GM23338 (cell line): ENCODE measurements at places on chromosomes 3 and 15. TPM values are rescaled to one million over a fixed set of nuclear protein-coding genes. Genes with fewer than 3 reads are reported as not detected.
A peak's percentile ranks its signal among the peaks of the same experiment; 100 is the strongest.

DNA sequence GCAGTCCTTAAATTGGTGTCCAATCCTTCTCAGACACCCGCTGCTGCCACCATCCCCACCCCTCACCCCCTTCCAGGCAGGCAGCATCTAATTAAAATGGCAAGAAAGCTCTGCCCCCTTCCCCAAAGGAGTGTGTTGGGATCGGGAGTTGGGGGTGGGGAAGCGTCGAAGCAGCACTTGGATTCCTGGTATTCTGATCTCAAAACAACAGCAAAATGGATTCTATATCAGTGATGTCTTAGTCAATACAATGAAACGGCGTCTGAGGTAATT lies 1.4 kb downstream of the TNIK start:
- peak; percentile 76 for DNase-seq
- H3K27ac ChIP-seq: peak overlapping the region; percentile 88
- H3K4me1 ChIP-seq: peaks cover 52% of the 10 kb centered on the region
- peak overlapping the region; percentile 82 for H3K4me3 ChIP-seq
- H3K36me3 ChIP-seq: no peaks in the 10 kb centered on the region

GRCh38 chr15:22978691-22979237 lies 1.4 kb downstream of the CYFIP1 start:
- peaks cover 46% of the 10 kb centered on the region for H3K27me3 ChIP-seq

DNA sequence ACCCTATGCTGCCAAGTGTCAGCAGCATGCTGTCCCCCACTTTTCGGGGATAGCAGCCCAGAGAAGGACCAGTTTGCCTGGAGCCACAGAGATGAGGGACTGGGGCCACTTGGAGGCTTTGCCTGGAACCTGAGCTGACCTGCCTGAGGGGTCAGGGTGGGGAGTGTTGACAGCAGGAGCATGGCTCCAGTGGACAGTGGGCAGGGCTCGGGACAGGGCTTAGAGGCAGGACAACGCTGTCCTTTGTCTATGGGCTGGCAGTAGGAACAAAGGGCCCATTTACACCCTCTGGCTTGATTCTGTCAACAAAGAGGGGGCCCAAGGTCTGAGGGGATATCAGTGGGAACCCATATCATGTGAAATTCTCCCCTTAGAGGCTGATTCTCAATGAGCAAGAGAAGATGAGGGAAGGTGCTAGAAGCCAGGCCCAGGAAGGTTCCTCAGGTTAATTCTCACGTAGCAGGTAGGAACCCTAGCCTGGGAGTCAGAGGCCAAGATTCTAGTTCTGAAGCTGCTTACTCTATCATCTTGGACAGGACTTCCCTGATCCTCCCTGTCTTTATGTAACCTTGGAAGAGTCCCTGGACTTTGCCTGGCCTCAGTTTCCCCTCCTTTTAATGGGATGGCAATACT lies 29.7 kb upstream of the HHATL start:
- H3K4me1 ChIP-seq: peaks cover 15% of the 10 kb centered on the region
- H3K36me3 ChIP-seq: no peaks in the 10 kb centered on the region
- no peak for DNase-seq
- H3K4me3 ChIP-seq: no peak overlapping the region
- no peak overlapping the region for H3K27ac ChIP-seq

DNA sequence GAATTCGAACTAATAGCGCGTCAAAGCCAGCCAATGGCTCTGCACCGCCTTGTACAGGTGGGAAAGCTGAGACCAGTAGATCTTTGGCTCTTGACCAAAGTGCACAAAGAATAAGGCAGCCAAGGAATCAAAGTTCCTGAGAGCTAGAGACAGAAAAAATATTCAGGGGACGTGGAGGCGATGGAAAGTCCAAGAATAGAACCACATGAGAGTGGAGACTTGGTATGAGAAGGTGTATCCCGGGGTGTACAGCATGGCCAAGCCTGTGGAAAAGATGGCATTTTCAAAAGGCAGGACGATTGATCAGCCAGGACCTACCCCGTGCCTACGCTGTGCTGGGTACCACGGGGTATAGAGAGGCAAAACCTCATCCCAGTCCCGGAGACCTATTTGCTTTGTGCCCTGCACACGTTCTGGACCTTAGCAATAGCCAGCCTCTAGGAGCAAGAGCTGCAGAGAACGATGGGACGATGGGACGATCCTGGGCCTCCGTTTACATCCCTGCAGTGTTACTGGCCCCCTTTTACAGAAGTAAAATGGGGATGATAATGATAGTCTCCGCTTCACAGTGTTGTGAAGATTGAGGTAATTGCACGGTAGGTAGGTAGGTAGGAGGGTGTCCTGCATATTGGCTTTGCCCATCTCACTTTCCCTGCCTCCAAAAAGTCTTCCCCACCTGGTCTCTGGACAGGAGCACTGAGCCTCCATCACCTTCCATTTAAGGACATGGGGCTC lies 583 bp upstream of the RBSN start:
- peak overlapping the region; percentile 73; the same call in 1 of the 2 replicates for H3K27ac ChIP-seq
- H3K4me1 ChIP-seq: no peaks in the 10 kb centered on the region
- H3K4me3 ChIP-seq: peak overlapping the region; percentile 95

DNA sequence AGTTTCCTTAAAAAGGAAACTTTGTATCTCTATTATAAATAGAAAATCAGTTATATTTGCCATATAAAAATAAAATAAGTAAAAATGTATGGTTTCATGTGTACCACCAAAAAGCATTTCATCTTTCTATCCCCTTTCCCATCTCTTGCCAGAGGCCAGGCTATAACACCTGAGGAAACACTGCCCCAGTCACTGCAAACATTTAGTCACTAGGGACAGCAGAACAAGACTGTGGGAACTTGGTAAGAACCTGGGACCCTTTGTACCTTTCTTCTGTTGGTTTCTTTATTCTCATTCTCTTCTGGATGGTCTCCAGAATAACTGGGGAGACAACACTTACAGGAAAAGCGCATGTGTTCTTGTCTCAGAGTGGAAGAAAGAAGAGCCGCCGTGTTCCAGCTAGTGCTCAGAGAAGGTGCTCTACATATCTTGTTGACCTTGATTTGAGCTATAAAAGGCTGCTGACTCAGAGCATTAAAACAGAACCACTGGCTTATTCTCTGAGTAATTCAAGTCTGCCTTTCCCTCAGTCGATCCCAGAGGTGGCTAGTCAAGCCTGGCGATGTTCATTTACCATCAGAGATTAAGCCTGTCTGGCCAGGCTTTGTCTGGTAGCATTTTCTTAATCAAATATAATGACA lies 361.6 kb downstream of the RBMS3 start:
- DNase-seq: no peak
- H3K4me3 ChIP-seq: no peak overlapping the region
- H3K27me3 ChIP-seq: no peaks in the 10 kb centered on the region
- H3K36me3 ChIP-seq: no peaks in the 10 kb centered on the region

- no peak for DNase-seq
- peaks cover 5% of the 10 kb centered on the region; the same call in 1 of the 2 replicates for H3K4me1 ChIP-seq
- no peak overlapping the region for H3K4me3 ChIP-seq
- H3K27me3 ChIP-seq: no peaks in the 10 kb centered on the region
- 0 out of 2 replicates have a peak overlapping the region, but pooled peaks have one; percentile 5 for H3K27ac ChIP-seq
Measured at GRCh38 chr3:47314056-47314764, 31.5 kb downstream of the KLHL18 start.

- no peak overlapping the region for H3K4me3 ChIP-seq
- DNase-seq: no peak
- H3K27me3 ChIP-seq: no peaks in the 10 kb centered on the region
- H3K4me1 ChIP-seq: 0 out of 2 replicates have a peak, but pooled peaks cover 3% of the 10 kb centered on the region
- no peak overlapping the region for H3K27ac ChIP-seq
Measured at GRCh38 chr3:12943124-12944021, 102.0 kb upstream of the RPL32 start.

- no peaks in the 10 kb centered on the region; the same call in 1 of the 2 replicates for H3K4me1 ChIP-seq
- H3K36me3 ChIP-seq: no peaks in the 10 kb centered on the region
- no peak overlapping the region for H3K27ac ChIP-seq
- DNase-seq: peak; percentile 78
- no peaks in the 10 kb centered on the region for H3K27me3 ChIP-seq
Measured at GRCh38 chr15:83837945-83838571, 184.1 kb downstream of the ADAMTSL3 start.

DNA sequence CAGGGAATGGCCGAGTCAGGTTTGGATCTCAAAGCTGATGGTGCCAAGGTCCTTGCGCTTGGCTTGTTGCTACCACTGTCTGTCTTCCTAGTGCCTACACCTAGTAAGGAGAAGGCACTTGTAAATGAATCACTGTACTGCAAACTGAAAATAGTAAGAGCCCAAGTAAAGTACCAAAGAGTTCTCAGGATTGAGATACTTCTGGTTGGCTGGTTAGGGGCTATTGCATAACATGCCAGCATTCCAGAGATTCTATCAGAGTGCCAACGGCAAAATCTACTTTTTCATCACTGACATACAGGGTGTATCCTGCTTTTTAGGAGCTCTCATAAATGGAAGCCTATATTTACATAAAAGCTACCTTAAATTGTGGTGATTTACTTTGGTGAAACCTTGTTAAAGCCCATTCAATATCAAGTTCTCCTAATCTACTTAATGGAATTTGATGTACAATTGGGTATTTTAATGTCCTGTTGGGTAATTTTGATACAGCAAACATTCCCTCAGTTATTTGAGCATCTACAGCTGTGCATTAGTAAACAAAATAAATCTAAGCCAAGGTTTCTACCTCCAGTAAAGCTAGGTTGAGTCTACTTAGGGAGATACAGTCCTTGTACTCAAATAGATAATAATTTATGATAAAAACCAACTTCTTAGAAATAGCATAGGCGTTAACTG lies 30.7 kb upstream of the CHD2 start:
- no peaks in the 10 kb centered on the region for H3K36me3 ChIP-seq
- H3K4me1 ChIP-seq: peaks cover 8% of the 10 kb centered on the region; the same call in 1 of the 2 replicates
- DNase-seq: no peak

DNA sequence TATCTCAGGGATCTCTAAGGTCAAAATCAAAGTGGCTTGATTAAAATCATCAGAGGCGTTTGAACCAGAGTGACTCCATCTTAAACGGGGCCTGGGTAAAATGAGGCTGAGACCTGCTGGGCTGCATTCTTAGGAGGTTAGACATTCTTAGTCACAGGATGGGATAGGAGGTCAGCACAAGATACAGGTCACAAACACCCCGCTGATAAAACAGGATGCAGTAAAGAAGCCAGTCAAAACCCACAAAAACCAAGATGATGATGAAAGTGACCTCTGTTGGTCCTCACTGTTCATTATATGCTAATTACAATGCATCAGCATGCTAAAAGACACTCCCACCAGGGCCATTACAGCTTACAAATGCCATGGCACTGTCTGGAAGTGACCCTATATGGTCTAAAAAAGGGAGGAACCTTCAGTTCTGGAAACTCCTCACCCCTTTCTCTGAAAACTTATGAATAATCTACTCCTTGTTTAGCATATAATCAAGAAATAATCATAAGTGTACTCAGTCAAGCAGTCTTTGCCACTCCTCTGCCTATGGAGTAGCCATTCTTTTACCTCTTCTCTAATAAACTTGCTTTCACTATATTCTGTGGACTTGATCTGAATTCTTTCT lies 143.3 kb upstream of the SLCO3A1 start:
- no peaks in the 10 kb centered on the region for H3K27me3 ChIP-seq
- H3K27ac ChIP-seq: no peak overlapping the region
- H3K36me3 ChIP-seq: no peaks in the 10 kb centered on the region
- no peak overlapping the region for H3K4me3 ChIP-seq
- DNase-seq: no peak

DNA sequence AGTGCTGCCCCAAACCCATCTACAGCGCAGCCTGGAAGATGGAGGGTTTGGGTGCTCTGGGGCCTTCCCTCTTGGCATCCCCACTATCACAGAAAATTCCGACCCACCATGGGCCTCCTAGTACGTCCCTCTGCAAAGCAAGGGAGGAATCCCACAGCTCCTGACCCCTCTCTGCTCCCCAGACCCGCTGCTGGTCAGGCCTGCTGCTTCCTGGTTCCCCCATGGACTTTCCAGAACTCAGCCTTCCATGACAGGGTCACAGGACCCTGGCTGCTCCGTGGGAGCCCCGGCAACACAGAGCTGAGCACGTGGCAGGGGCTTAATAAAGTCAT lies 3.1 kb upstream of the LOXL1 start:
- peak overlapping the region; percentile 46; the same call in 1 of the 2 replicates for H3K4me3 ChIP-seq
- H3K4me1 ChIP-seq: peaks cover 54% of the 10 kb centered on the region
- DNase-seq: no peak
- peaks cover 8% of the 10 kb centered on the region; the same call in 1 of the 2 replicates for H3K27me3 ChIP-seq

DNA sequence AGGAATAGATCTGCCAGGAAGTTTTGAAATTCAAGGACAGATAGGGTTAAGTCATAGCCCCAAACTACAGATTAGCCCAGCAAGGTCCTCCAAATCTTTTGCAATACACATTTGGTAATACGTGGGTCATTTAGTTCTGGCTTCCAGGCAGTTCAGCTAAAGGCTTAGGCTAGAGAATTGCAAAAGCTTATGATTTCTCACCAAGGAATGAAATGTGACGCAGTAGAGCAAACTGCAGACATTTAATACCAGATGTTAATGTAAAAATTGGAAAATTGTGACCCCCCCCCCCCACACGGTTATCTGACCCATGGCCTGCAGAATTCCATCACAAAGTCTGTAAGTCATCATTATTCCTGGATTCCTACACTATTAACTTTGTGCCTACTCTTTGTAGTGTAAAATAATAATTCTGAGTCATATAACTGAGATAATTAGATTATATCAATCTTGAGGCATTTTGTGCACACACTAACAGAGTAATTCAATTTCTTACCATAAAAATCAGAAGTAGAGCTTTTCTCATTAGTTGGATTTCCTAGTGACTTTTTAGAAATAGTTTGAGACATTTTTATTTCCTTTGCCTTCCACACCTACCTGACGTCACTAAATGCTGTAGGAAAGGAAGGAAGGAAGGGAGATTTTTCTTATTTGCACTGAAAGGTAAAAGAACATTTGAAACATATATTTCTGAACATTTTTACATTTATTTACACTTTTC lies 235.2 kb downstream of the DTWD1 start:
- no peaks in the 10 kb centered on the region for H3K4me1 ChIP-seq
- H3K27me3 ChIP-seq: no peaks in the 10 kb centered on the region
- no peak for DNase-seq
- H3K4me3 ChIP-seq: no peak overlapping the region
- no peak overlapping the region for H3K27ac ChIP-seq

The LRRC15 gene
- 0.14 TPM in 1 of 2 replicates, not detected in the other for total RNA-seq

The STRA6 gene
- 9.9 and 14.1 TPM in 2 replicates for total RNA-seq

The ITIH3 gene
- total RNA-seq: 0.31 TPM in 1 of 2 replicates, not detected in the other

The CLEC3B gene
- total RNA-seq: not detected in 2 replicates
